Activated CD8-positive, alpha-beta memory T cell treated with anti-CD3 and anti-CD28 coated beads, Interleukin-2, amount 50 U/mL, for 4 hours (primary cell): ENCODE measurements at places on chromosomes 3 and 15.

DNA sequence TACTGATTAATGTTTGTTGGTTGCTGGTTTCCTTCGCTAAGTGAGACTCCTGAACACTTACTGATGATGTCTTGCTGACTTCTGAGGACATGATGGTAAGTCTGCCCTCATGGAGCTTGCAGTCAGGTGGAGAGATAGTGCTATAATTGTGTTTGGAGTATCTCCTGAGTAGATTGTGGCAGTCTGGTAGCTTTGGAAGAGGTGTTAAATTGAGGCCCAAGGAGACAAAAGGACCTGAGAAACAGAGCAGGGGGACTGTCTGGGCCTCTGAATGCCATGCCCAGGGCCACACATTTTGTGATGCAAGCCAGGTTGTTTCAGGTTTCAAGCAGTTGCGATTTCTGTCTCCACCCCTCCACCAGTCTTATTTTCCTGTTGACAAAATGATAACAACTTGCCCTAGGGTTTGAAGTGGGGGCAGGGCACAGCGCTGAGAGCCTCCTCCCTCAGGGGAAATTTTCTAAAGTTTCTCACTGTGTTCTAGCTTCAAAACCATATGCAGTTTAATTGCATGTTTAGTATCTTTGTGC lies 16.7 kb downstream of the SMAD3 start:
- DNase-seq = peak; percentile 39

GRCh38 chr3:151787626-151788025 lies 26.3 kb upstream of the AADAC start:
- no peak for DNase-seq

DNA sequence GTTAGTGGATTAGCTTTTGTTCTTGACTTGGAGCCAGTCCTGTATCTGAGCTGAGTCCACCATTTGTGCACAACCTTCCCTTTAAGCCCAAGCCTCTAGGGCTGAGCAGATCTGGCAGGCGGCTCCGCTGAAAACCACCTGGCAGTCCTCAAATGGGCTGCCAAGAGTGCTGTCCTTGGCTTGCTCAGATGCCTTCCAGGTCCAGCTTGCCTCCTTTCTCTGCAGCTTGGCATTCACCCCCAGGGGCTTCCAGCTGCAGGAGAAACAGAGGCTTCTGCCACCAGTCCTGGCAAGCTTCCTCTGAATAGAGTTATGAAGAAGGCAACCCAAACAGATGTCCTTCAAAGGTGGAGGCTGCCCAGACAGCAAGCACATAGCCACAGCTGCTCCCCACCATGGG lies 96.7 kb downstream of the LRTM1 start:
- no peak for DNase-seq

DNA sequence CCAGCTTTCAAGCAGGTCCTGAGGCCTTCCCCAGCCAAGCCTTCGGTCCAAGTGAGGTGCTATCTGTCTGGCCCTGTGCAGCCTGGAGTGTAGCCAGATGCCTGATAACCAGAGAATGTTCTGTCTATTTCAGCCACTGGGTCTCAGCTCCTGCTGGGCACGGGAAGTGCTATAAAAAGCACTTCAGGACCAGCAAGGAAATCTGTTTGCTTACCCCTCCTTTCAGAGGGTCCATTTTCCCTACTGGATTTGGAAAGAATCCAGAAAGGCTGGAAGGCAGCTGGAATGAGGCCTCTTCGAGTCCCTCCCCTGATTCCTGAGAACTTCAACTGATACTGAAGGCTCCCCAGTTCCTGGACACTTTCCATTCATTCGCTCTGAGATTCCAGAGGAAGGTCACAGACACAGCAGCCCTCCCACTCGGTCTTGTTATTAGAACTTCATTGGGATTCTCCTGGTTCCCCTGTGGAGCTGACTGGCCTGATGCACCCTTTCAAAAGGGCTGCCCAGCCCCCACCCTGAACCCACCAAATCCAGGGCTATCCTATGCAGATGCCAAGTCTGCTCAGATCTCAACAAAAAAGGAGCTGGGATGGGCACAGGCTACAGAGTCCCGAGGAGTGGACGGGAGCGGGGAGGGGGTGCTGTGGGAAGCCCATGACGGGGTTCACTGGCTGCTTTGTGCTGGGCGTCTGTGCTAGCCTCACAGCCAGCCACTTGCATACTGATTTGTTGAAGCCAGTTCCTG lies 70.4 kb downstream of the UMPS start:
- no peak for DNase-seq

GRCh38 chr3:74591946-74592345 lies 22.5 kb downstream of the CNTN3 start:
- DNase-seq = no peak

DNA sequence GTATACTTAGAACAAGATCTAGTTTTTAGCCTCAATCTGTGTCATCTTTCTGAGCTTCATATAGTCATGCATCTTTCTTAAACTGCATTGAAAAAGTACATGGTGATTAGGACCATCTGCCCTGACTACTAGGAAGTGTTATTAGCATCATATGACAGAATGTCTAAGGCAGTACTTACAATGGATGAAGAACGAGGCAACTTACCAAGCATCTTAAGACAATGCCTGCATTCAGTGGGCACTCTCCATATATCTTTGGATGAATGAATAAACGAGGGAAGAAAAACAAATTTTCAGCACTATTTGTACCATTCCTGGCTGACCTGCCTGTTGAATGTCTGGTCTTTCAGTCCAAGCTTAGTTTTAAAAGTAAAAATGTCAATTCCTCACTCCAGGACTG lies 185.4 kb upstream of the EPHA3 start:
- no peak for DNase-seq

- DNase-seq = no peak
Observed at GRCh38 chr3:137065381-137065780, 107.6 kb downstream of the IL20RB start.

DNA sequence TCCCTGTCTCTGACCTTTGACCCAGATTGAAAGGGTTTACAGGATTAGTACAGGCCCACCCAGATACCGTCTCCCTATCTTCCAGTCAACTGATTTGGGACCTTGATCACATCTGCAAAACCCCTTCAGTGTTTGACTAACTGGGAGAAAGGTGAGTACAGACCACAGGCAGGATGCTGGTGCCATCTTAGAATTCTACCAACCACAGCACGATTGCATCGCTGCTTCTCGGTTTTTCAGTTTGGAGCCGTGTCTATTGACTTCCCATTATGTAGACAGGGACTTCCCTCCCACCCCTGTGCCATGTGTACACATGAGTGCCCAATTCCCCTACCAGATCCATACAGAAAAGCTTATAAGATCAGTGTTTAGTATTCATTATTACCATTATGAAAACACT lies 6.6 kb upstream of the KLF13 start:
- no peak for DNase-seq

- no peak for DNase-seq
Observed at GRCh38 chr15:89746386-89746780, 4.7 kb downstream of the MESP1 start.

GRCh38 chr3:190734490-190734889 lies 128.0 kb downstream of the GMNC start:
- no peak for DNase-seq

- peak; percentile 38 for DNase-seq
Observed at GRCh38 chr3:53255423-53255774, 423 bp downstream of the TKT start.

DNA sequence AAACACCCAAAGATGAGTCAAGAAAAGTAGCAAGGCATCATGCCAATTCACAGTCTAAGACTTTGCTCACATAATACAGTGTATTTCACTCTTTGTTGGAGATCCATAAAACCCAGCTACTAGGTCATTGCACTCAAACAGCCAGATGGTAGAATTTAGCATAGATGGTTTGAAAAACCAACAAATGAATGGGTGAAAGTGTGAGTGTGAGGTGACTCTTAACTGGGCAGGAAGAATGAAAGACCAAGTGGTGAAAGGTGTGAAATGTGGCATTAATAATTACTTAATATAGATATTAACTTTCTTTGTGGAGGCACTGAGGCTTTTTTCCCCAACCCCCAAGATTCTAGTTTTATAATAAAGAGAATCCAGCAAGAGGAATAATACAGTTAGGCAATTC lies 159.5 kb downstream of the SQOR start:
- no peak for DNase-seq

- DNase-seq = no peak
Observed at GRCh38 chr3:130516645-130517512, at the start of gene COL6A6. COL6A6 (plus strand) TSS chr3:130517177; CDS start chr3:130560365, 43,188 bp downstream.

DNA sequence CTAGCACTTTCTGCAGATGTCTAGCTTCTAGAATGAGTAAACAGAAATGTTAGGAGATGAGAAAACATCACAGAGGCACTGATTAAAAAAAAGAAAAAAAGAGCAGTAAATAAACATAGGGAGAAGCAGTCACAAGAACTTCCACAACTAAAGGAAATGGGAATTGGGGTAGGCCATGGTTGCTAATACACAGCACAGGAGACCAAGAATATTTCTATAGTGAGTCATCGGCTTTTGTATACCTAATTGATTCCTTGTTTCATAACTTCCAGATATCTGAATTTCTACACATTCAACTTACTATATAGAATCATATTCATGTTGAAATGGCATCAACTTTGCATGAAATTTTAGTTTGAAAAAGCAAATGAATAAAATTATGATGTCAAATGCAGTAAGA lies 47.3 kb upstream of the TCF12 start:
- no peak for DNase-seq

DNA sequence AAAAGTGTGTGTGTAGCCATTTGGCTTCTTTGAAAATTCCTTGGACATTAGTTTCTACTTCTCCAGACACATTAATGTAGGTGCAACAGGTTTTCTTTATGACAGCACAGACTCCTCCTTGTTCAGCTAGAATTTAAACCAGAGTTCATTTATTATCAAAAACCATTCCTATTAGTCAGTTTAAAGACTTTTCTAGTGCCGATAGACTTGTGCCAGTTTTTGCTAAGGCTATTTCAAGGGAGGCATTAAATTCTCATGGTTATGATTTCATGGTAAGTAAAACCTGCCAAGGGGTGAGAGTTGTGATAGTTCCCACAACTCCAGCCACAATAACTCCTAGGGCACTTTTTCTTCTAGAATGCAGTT lies 20.6 kb upstream of the SENP7 start:
- no peak for DNase-seq

- no peak for DNase-seq
Observed at GRCh38 chr15:90054618-90055097, 47.6 kb downstream of the IDH2 start.

- DNase-seq = no peak
Observed at GRCh38 chr3:13844286-13844685, 35.6 kb downstream of the WNT7A start.

DNA sequence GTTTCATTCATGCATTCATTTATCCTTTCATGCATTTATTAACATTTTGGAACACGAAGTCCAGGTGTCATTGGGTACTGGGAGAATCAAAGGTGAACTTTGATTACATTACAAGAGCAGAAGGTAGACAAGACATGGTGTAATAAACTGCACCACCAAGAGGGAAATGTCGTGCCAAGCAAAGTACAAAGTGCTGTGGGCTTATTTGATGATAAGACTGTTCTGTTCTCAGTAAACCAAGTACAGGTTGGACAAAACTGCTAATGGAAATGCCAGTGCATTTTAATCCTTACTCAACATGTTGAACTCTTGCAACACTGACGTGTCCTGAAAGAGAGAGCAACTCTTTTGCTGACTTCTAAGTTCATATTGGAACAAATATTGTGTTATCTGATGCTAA lies 69.4 kb downstream of the MME start:
- no peak for DNase-seq

- DNase-seq = no peak
Observed at GRCh38 chr3:15215996-15216395, 9.9 kb downstream of the CAPN7 start.

DNA sequence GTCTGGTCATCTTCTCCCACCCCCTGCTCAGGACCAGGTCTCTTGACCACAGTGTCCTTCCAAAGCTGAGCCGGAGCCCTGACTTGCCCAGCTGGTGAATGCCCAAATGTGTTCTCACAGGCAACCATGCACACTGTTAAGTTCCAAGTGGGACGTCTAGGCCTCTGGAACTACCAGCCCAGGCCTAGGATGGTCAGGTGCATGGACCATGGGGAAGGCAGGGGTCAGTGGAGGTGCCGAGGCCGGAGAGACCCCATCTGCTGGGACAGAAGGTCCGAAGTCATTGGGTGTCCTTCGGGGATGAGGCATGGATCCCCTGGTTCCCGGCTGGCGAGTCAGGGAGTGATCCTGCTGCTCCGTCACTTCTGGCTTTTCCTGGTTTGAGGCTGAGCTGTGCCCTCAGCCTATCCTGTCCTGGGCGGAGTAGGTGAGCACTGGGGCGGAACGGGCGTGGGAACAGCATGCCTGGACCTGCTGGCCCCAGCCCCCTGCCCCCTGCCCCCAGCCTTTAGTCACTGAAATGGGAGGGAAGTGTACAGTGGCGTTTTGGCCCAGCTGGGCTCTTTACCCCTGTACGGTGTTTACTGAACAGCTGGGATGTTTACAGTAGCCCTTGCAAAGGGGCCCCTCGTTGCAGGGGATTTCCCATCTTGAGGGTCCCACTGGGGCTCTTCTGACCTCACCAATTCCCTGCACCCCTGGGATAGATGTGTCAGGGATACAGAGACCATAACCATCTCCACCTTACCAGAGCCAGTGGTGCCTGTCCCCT lies 12.1 kb downstream of the SEMA3F start:
- no peak for DNase-seq

DNA sequence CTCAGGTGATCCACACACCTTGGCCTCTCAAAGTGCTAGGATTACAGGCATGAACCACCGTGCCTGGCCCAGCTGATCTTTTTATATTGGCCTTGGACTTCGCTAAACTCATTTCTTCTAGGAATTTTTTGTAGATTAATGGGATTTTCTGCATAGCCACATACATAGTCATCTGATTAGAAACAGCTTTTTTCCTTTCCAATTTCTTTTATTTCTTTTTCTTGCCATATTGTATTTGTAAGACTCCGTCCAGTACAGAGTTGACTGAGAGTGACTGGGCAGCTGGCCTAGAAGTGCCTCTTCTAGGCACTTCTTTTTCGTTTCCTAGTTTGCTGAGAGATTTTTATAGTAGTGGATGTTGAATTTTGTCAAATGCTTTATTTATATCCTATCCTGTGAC lies 37.4 kb downstream of the ARIH1 start:
- no peak for DNase-seq

DNA sequence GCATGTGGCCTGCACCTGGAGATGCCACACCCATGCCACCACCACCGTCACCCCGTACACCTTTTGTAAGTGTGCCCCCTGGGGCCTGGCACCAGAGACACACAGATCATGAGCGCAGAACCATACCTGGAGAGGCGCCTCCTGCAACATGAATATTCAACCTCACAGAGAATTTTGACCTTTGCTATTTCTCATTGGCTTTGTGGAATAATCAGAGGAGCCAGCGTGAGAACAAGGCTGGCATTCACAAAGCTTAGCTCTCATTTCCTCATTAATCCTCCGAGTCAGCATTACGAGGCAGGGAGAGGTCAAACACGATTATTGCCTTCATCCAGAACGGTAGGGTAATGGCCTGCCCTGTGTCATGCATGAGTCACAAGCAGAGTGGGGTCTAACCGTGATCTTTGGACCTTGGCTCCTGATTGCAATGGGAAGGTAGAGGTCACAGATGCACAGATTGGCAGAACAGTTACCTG lies 73.0 kb upstream of the POMGNT2 start:
- DNase-seq = no peak

GRCh38 chr3:42189736-42190135 lies 76.2 kb downstream of the CCK start:
- DNase-seq = no peak
